ENCODE measurements at places on chromosomes 13 and 19. TPM values are rescaled to one million over a fixed set of nuclear protein-coding genes. Genes with fewer than 3 reads are reported as not detected.

The PABPC3 gene
- total RNA-seq, result 0.14 TPM

The ARRDC5 gene
- total RNA-seq, result not detected

The TMIGD2 gene
- total RNA-seq, result not detected

The SPTBN4 gene
- total RNA-seq, result 1.1 TPM

The MYO1F gene
- total RNA-seq, result not detected

The FGF21 gene
- not detected for total RNA-seq
